ENCODE measurements at places on chromosomes 6 and 20. TPM values are rescaled to one million over a fixed set of nuclear protein-coding genes. Genes with fewer than 3 reads are reported as not detected.

SRPK1 gene
- 37.3 TPM for polyA plus RNA-seq

KCNB1 gene
- polyA plus RNA-seq, result 8.4 TPM

TFAP2C gene
- 4.0 TPM for polyA plus RNA-seq

PGC gene
- not detected for polyA plus RNA-seq

MOXD1 gene
- polyA plus RNA-seq, result 3.3 TPM

AIF1 gene
- polyA plus RNA-seq, result 14.9 TPM

TULP4 gene
- 24.9 TPM for polyA plus RNA-seq

BTN1A1 gene
- polyA plus RNA-seq, result 0.36 TPM

NUP43 gene
- 17.4 TPM for polyA plus RNA-seq
